ENCODE measurements at places on chromosomes 6 and 20.
A peak's percentile ranks its signal among the peaks of the same experiment; 100 is the strongest.

GRCh38 chr6:97049253-97050011 is 124.9 kb downstream of the KLHL32 start:
- no peak for DNase-seq

GRCh38 chr6:91483415-91484105 is 896.7 kb upstream of the MAP3K7 start:
- DNase-seq, result no peak

GRCh38 chr6:93970684-93971083 is 551.3 kb upstream of the EPHA7 start:
- no peak for DNase-seq

- peak; percentile 68 for DNase-seq
Measured at GRCh38 chr20:39264506-39265172, 302.5 kb downstream of the DHX35 start.

GRCh38 chr6:134830194-134830593 is 119.7 kb downstream of the ALDH8A1 start:
- no peak for DNase-seq

GRCh38 chr6:62976566-62976965 is 234.7 kb upstream of the FKBP1C start:
- no peak for DNase-seq

GRCh38 chr6:13847326-13848050 is 33.1 kb upstream of the MCUR1 start:
- DNase-seq, result no peak

GRCh38 chr6:22965889-22966288 is 396.5 kb downstream of the HDGFL1 start:
- no peak for DNase-seq

DNA sequence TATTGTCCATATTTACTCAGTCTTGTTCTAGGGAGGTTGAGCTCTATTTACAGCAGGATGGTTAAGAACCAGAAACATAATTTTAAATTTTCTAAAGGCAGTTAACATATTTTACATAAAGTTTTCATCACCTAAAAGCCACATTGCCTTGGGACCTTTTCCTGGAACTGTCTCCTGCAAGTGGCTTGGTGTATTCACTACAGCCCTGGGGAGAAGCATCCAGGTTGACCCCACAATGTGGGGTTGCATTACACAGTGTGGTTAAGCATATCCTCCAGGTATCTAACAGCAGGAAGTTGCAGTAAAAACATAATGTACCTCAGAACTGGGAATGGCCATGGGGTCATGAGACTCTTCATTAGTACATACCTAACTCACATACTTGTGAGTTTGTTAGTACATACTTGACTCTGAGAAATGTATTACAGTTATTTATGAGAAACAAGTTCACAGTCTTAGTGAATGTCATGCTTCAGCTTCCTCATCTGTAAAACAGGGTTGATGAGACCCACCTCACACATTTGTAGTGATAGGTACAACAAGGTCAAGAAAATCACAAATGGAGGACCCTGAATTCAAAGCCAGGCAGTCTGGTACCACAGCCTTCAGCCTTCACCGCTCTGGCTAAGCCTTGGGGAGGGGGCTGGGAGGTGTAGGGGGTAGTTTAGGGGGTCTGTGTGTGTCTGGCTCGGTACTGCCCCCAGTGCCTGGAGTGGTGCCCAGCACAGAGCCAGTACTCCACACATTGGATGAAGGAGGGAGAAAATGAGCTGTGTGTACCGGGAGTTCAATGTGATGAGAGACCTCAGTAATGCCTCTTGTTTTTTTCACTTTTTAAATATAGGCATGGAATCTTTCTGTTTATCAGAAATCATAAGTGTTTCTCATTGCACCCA is 52.9 kb downstream of the KAT14 start:
- DNase-seq, result no peak

DNA sequence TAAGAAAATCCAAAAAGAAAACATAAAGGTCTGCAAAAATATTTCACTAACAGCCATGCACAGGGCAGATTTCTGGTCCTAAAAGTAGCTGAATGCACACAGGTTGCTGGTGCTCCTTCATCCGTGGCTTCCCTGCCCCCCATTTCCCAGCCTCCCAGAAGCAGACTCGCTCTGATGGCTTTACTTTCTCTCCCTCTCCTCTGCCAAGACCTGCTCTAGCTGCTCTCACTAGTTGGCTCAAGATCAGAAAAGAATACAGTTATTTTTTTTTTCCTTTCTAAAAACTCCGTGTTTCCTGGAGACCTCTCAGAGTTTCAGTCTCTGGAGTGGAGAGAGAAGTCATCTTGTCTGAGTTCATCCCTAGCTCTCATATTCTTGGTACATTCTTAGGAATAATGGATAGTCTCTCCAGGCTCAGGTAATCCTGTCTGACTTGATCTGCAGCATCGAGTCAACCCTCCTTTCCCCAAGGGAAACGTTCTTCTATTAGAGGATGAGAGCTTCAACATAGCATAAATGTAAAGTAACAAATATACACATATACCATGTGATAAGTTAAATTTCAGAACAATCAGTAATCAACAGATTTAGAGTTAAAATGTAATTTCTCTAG is 214.2 kb downstream of the TBC1D7 start:
- no peak for DNase-seq

DNA sequence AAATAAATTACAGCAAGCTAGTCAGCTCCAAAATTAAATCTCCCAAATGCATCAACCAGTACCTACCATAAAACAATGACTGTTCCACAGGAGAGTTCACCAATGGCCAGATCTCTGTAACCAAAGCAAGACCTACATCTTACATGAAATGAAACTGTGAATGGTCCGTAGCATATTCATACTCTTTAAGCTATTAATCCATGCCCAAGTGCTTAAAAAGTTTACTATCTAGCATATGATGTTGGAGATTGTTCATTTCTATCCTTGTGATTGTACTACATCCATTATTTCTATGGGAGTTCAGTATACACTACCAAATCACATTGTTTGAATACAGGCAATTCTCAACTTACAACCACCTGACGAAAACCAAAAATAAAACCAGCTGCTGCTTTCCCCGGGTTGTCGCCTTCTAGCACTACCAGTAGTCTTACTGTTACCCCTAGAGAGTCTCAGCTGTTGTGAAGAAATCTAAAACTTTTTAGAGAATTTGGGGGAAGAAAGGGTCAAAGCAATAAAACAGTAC is 38.0 kb downstream of the HIVEP2 start:
- DNase-seq, result no peak

DNA sequence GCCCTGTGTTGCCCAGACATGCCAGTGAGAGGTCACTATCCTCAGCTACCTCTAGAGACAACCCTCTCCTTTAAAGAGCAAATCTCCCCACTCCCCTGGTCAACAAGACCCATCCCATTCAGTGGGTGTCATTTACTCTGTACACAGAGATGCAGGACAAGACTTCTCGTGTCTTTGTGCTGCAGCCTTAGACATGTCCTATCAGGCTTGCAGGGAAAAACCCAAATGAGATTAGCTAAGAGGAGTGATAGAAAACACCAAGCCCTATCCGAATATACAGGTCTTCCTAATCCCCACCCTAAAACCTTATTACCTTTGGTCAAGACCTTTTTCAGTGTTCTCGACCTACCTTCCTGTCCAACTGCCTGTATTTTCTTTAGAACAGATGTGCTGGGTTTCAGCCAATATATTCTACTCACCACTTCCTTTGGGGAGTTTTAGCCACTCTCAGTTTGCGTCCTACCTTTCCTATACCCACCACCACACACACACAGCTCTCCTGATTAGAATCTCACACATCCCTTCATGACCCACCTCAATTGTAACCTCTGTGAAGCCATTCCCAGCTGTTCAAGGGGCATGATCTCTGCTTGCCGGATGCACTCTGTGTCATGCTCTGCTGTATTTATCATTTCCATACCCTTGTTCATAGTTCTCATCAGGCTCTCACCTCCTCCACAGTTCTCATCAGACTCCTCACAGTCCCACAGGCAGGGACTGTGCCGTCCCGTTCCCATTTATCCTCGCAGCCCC is 39.7 kb downstream of the TRAM2 start:
- DNase-seq, result no peak

GRCh38 chr6:112288475-112288874 is 34.1 kb upstream of the LAMA4 start:
- DNase-seq, result no peak

DNA sequence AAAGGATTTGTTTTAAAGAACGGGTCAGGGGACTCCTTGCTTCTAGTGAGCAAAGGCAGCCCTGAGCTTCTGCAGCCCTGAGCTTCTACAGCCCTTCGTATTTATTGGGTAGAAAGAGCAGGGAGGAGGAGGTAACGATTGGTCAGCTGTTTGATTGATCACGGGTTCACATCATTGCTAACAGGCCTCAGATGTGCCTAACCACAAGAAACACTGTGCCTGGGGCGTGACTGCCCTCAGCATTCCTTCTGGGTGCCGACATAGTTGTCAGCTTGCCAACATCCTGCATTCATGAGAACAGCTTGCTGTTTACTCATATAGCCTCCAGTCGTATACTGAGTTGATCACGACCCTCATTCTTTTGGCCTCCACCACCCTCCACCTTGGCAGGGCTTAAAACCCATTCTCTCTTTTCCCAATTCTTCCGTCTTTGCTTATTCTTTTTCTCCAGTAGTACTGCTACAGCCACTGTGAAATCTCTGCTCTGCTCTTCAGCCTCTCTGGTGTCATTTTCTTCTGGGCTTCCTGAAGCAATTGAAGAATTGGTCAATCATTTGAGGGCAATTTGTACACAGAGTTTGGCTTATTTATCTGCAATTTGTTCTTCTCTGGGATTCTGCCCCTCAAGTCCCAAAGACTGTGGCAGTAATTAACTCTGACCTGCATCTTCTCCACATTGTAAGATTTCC is 25.4 kb upstream of the NOP56 start:
- DNase-seq, result no peak

GRCh38 chr6:117483004-117483644 is 650 bp downstream of the DCBLD1 start:
- peak; percentile 41 for DNase-seq

- DNase-seq, result no peak
Measured at GRCh38 chr6:77548190-77548589, 84.9 kb upstream of the HTR1B start.

GRCh38 chr20:62787866-62788265 is 8.4 kb upstream of the MRGBP start:
- DNase-seq, result no peak

GRCh38 chr6:17494919-17495318 is 101.5 kb downstream of the CAP2 start:
- DNase-seq, result no peak

DNA sequence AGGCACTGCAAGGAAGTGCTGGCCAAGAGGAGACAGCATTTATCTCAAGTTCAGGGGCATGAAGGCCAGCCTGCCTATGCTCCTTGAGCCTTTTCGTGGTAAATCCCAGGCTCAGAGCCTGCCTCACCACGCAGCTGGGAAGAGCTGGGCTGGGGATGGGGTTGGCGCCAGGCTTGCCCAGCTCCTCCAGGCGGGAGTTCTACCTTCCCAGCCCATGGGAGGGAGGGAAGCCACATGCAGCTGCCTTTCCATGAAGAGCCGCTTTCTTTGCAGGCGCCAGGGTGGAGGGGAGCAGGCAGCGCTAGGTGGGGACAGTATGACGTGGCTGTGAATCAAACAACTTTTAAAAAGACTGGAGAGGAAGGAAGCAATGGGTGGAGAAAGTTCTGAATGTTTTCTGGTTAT is 19.5 kb upstream of the SIRT5 start:
- no peak for DNase-seq

- DNase-seq, result no peak
Measured at GRCh38 chr6:43801495-43802181, 31.6 kb downstream of the VEGFA start.

Data from uterus (tissue), 4 donors.